ENCODE measurements at places on chromosomes 3 and 15.

DNA sequence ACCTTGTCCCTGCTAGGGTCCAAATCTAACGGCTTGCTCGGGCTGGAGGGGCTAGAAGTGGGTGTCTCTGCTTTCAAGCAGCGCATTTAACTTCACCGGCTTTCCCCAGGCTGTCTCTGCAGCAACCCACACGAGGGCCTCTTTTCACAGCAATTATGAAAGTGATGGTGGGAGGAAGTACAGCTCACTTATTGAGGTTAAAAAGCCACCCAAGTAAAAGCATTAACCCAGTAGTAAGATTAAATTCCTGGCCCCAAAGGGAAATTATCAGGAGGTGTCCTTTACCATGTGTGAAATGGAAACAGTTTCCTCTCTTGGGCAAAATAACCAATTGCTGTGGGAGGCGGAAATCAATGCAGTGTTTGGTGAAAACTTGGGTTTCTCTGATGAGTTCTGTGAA, 41.1 kb downstream of the NGRN start:
- no peak for DNase-seq

- no peak for DNase-seq
Observed at GRCh38 chr15:101104141-101104540, 147.7 kb downstream of the CHSY1 start.

DNA sequence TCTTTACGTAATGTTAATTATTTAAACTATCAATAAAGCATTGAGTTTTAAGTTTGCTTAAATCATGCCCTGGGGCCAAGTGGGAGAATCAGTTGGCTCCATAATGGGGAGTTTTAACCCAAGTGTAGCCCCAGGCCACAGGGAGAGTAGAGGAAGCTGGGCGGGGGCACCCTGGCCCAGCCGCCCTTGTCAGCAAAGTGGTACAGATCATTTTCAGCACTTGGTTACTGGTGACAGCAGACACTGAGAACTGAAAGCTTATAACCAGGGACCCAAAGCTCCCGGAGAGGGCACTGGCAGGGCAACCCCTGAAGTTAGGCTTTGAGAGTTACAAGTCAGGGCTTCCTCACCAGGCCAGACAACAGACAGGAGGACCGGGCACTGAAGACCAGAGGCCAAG, 90.6 kb downstream of the SEMA5B start:
- no peak for DNase-seq

GRCh38 chr15:38894243-38894948, 329.8 kb upstream of the RASGRP1 start:
- DNase-seq = peak; percentile 87

DNA sequence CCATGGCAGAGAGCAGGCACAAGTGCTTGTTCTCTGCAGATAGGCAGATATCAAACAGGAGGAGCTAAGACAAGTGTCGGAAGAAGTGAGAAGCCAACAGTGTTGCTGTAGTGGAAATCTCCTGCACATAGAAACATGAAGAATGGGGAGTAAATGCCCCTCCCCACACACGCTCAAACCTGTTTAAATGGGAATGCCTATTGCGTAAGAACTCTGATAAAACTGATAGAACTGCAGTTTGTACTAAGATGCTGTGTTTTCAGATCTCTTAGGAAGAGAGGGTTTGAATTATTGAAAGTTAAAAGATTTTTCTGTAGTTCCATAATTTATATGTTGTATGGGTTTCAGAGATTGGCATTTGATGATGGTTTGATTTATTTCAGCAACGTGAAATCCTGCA, 19.6 kb downstream of the EIF2AK4 start:
- no peak for DNase-seq

DNA sequence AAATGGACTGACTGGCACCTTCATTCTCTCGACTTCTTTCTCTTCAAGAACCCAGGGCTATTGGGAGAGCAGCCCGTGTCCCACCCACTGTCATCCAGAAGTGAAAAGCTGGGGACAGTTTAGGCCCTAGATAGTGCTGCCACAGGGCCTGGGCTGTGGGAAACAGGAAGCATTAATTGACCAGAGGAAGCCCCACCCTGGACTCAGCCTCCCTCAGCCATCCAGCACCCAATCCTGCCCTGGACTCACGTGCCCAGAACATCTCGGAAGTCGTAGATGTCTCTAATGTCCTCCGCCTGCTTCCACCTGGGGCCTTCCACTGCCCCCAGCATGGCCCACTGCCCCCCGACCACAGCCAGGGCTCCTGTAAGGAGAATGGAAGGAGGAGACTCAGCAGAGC, 2.3 kb downstream of the CAMK1 start:
- no peak for DNase-seq

GRCh38 chr3:88985491-88985890, 121.9 kb upstream of the EPHA3 start:
- no peak for DNase-seq

DNA sequence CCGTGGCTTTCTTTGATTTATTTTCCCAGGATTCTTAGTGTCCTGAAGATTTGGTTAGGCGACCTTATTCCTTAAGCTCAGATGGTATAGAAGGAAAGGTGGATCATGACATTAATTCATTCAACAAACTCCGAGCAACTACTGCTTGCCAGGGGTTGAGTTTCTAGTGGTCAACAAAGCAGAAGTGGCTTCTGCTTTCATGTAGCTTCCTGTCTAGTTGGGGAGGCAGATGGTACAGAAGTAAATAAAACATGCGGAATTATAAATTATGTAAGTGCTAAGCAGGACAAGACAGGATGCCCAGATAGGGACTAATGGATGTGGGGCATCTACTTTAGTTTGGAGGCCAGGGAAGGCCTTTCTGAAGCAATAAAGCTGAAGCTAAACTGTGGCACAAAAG, 15.6 kb downstream of the EEFSEC start:
- no peak for DNase-seq

GRCh38 chr15:64105113-64105704, 9.4 kb downstream of the SNX1 start:
- DNase-seq = no peak

- DNase-seq = no peak
Observed at GRCh38 chr15:59723687-59724346, 34.7 kb upstream of the BNIP2 start.

GRCh38 chr15:68425428-68426060, 6.4 kb downstream of the ITGA11 start:
- no peak for DNase-seq

DNA sequence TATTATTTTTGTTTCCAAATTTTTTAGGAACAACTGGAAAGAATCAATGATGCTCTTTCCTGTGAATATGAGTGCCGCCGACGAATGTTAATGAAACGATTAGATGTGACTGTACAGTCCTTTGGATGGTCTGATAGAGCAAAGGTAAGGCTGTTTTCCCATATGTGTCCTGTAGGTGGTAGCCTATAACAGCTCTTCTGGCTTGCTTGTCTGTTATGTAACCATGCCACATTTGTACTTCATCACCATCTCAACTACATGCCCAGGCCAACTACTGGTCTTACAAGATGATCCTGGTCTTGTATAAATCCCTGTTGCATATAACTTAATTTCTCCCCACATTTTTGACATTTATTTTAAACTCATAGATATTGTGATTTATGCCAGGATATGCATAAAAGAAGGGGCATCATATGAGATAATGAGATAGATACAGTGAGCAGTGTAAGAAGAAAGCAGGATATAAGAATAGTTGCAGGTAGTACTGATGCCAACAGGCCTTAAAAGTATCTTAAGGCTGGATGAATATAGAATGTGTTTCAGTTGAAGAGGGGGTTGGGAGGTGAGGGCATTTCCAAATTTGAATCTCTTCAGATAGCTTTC, 20.3 kb downstream of the FAM98B start:
- DNase-seq = no peak

DNA sequence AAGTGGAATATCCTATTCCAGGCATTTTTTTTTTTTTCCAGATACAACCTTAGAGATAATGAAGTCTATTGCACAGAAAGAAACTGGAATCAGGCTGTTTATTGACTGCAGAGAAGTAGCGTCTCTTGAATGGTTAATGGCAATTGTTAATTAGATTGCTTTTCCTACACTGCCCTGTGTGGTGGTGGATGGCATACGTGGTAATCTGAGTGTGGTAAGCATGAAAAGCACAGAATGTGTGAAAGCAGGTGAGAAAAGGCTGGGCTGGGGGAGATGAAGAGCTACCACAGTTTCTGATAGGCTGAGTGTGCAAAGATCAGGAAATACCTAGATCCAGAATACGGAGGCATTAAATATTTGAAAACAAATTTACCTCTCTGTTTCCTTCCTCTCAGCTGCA, 486.3 kb upstream of the TBL1XR1 start:
- no peak for DNase-seq

DNA sequence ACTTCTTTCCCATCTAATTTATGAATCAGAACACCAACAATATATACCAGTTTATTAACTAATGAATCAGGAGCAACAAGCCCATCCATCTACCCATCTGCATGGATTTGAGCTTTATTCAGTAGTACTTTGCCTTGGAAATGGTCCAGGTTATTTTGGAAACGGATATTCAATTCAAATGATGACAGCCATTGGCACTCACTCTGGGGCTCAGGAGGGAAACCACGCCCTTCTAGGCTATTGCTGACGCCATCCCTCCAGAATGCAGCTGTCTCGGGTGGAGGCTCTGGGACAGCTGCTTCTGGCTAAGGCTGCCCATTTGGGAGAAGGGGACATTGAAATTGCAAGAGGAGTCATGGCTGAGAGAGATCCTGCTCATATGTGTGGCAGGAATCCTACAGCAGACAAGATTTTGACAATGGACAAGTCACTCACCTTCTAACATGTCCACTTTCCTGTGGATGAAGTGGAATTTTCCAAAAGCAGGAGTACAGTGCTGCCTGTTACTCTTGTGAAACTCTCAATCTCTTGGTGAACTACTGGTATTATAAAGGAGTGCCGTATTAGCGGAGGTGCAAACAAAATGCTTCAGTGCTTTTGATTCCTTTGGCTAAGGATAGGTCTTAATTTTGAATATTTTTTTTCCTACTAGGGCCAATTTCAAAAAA, 29.3 kb upstream of the TRAK1 start:
- peak; percentile 95 for DNase-seq

GRCh38 chr3:121592856-121593702, at the start of gene FBXO40:
TSS of gene FBXO40 (plus strand) at chr3:121593379. CDS start at chr3:121620576, 27,197 bp downstream.
- no peak for DNase-seq

GRCh38 chr3:114615523-114616085, 321.8 kb downstream of the TIGIT start:
- no peak for DNase-seq

DNA sequence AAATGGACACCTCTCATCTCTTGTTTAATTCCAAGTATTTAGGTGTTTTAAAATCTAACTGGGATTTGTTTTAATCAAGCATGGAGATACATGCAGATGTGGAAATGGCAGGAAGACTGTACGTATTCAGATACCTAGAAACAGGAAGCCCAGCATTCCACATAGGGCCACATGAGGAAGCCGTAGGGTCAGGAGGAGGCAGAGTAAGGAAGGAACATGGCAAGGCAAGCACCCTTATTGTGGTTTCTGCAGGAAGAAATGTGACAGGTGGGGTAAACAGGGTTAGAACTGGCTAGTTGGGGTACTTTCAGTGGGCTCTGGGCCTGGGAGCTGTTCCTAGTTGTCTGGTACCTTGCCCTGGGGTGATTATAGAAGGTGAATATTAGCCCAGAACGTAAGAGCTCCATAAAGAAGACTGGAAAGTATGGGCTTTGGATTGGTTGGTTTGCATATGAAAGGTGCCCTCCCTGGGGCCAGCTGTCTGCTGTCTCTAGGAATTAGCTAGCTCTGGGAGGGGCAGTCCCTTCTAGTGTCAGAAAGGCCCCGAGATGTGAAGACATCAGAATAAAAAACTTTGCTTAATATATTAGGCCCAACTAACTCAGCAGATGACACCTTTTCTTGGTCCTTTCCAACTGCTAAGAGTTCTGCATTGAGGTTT, 107.7 kb upstream of the CADPS start:
- DNase-seq = no peak

GRCh38 chr15:51024735-51025453, 69.8 kb downstream of the TNFAIP8L3 start:
- no peak for DNase-seq

DNA sequence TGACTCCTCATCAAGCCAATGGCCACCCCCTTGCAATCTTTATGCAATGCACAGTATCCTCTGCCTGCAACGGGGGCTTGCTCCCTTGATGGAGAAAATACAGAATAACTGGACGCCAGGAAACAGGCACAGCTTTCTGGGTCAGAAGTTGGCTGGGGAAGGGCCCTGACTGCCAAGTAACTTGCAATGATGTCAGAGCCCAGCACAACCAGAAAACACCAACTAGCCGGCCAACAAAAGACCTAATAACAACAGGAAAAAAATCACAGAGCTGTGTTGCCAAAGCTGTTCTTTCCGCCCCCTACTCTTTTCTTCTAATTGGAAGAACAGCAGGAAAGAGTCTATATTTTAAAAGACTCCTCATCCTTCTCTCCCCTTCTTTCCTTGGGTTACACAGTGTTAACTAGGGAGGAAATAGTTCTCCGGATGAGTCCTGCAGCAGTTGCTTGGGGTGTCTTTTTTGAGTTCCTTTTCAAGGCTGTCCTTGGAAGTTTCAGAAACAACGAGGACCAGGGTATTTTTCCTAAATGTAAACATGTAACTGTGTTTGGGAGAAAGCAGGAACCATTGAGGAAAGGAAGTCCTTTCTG, 1.4 kb upstream of the SEMA6D start:
- no peak for DNase-seq

GRCh38 chr15:92914768-92915221, 14.7 kb downstream of the CHD2 start:
- no peak for DNase-seq

DNA sequence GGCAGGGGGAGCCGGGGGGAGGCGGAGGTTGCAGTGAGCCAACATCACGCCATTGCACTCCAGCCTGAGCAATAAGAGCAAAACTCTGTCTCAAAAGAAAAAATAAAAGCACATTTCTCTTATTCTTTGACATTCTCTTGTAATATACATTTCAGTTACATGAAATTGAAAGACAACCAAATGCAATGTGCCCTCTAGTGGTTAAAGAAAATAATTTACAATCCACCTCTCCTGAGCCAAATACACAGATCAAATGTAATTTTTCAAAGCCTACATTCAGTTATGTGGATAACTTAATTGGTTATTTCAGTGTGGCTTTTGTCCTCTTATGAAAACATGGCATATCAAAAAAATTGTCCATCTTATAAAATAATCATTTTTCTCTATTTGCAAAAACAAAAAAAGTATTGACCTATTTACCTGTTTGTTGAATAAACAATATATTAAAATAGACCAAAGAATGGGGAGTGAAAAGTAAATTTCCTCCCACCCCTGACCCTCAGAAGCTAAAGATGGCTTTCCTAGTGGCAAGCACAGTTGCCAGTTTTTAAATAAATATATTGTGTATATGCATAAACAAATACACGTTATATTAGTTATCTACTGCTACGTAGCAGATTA, 14.2 kb upstream of the U2SURP start:
- no peak for DNase-seq

- DNase-seq = no peak
Observed at GRCh38 chr3:58899159-58899952, 150.5 kb downstream of the CFAP20DC start.

DNA sequence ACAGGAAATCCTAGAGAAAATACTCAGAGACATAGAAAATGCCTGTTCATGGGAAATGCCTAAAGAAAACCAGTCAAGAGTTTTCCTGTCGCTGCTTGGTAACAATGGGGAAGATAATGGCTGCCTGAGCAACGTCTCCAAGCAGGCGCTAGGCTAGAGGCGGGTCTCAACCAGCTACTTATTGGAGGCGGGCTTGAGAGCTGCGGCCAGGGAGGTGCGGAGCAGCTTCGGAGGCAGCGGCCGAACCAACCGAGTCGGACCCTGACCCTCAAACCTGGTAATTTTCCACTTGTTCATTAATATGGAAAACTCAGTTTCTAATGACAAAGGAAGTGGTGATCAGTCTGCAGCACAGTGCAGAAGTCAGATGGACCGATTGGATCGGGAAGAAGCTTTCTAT, 173.1 kb downstream of the DTWD1 start:
- DNase-seq = no peak

- DNase-seq = no peak
Observed at GRCh38 chr15:101489237-101489598, 289 bp downstream of the PCSK6 start.

GRCh38 chr3:187696021-187696420, 6.3 kb downstream of the RTP2 start:
- DNase-seq = no peak
